ENCODE measurements at places on chromosomes 16 and 17.

DNA sequence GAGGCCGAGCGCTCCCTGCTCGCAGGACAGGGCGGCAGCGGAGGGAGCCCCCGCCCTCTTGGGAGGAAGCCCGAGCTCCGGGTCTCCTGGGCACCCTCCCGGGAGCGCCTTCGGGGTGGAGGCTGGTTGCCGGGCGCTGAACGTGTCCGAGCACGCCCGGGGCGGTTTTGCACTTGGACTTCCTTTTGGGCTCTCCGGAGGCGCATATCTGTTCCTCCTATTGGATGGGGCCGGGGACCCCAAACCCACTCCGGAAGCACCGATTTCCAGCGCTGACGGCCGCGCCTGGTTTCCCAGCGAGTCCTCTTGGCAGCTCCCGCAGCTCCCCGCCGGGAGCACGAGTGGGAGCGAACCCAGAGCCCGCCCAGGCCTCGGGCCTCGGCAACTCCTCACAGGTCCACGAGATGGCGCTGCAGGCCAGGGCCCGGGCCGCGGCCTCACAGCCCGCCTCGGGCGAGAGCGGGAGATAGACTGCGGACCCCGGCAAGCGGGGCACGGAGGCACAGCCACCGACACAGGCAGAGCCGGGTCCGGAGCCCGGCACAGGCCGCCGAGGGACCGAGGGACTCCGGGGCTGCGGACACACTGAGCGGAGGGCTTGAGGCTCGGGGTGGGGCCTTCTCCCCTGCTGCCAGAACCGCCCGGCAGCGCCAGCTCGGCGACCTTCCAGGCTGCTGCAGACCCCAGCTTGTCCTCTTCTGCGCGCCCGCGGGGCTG, 12.7 kb downstream of the TBX2 start:
- DNase-seq = peak; percentile 85

- DNase-seq = no peak
Observed at GRCh38 chr16:85656351-85657266, 32.1 kb downstream of the GINS2 start.

- no peak for DNase-seq
Observed at GRCh38 chr16:3542601-3543373, 34.4 kb downstream of the NLRC3 start.

- DNase-seq = peak; percentile 12
Observed at GRCh38 chr16:83356266-83356665, 451.5 kb upstream of the HSBP1 start.

- DNase-seq = no peak
Observed at GRCh38 chr16:79132701-79133100, 467.8 kb downstream of the MAF start.

GRCh38 chr17:59375857-59376256, 44.4 kb downstream of the YPEL2 start:
- no peak for DNase-seq

GRCh38 chr16:89123001-89123830, 29.6 kb downstream of the ACSF3 start:
- no peak for DNase-seq

DNA sequence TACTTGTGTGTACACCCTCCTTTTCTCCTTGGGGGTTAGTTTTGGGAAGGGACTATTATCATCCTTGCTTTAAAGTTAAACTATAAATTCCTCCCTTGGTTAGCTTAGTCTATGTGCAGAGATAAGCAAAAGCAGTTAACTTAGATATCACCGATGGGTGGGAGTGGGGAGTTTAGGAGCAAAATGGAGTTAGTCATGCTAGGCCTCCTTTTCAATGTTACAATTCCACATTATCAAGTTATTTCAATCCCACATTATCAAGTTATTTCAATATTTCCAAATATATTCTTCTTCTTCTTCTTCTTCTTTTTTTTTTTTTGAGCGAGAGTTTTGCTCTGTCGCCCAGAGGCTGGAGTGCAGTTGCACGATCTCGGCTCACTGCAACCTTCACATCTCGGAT, 1.7 kb upstream of the BCAS3 start:
- DNase-seq = no peak

DNA sequence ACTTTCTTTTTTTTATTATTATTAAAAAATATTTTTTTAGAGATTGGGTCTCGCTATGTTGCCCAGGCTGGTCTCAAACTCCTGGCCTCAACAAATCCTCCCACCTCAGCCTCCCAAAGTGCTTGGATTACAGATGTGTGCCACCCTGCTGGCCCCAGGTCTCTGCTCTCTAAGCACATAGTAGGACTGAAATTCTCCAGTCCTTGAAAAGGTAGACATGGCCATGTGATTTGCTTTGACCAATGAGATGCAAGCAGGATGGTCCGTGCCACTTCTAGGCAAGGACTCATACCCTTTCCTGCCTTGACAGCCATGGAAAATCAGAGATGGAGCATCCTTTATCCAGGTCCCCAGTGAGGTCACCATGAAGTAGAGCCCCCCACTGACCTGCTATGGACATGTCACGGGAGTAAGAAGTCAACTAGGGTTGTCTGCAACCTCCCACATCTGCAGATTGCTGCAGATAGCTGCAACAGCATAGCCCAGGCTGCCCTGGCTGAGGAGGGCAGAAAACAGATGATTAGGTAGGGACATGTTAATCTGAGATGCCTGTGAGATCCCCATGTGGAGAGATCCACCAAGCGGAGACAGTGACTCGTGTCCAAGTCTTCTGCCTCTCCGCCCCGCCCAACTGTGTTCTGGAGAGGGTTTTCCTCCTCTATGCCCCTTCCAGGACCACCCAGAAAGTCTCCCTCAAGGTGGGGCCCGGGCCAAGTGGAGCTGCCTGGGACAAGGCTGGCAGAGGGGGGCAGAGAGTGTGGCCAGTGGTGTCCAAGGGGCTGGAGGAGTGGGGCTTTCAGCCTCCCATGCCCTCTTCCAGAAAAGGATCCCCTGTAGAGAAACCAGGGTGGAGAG, 11.0 kb downstream of the GSG1L start:
- DNase-seq = no peak

GRCh38 chr16:8814095-8814806, 16.6 kb downstream of the PMM2 start:
- no peak for DNase-seq

- DNase-seq = no peak
Observed at GRCh38 chr17:49747632-49748031, 16.3 kb downstream of the FAM117A start.

GRCh38 chr17:3947318-3947810, 16.9 kb downstream of the ATP2A3 start:
- DNase-seq = no peak

DNA sequence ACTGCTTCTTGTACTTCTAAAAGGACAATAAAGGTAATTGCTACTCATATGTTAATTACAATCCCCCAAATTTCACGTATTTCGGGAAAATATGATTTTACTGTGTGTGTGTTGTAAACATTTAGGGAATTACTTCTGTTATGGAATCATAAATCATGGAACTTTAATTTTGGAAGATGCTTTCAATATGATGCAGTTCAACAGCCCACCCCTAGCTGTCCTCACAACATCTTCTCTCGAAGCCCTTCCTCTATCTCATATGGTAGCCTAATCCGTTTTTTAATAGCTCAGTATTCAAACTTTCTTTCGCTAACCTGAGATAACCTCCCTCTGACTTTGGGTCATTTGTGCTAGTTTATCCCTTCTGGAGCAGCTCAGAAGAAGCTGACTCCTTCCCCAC, 78.4 kb downstream of the ANKFN1 start:
- DNase-seq = no peak

- no peak for DNase-seq
Observed at GRCh38 chr17:45648642-45649041, 135.5 kb upstream of the CRHR1 start.

DNA sequence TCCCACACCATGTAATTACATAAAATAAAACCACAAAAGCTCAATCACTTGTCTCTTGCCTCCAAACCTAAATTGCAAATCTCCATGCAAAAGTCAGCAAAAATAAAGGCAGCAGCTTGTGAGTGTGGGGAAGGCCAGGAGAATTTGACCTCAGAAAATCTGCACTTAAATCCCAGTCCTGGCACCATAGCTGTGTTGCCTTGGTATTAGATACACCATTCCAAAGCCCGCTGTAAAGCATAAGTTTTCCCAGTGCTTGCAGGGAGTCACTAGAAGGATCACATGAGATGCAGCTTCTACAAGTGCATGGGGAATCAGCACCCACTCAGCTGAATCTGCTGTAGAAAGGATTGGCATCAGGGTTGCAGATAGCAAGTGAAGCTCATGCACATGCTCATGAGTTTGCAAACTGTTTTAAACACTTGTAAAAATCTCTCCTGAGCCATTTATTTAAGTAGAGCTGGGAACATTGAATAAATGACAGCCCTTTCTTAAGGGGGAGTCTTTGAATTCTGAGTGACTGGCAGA, 495.0 kb upstream of the HSBP1 start:
- DNase-seq = no peak

GRCh38 chr16:64381979-64382378, 739.9 kb downstream of the CDH11 start:
- no peak for DNase-seq

- DNase-seq = no peak
Observed at GRCh38 chr16:78925083-78925767, 675.3 kb downstream of the MAF start.

DNA sequence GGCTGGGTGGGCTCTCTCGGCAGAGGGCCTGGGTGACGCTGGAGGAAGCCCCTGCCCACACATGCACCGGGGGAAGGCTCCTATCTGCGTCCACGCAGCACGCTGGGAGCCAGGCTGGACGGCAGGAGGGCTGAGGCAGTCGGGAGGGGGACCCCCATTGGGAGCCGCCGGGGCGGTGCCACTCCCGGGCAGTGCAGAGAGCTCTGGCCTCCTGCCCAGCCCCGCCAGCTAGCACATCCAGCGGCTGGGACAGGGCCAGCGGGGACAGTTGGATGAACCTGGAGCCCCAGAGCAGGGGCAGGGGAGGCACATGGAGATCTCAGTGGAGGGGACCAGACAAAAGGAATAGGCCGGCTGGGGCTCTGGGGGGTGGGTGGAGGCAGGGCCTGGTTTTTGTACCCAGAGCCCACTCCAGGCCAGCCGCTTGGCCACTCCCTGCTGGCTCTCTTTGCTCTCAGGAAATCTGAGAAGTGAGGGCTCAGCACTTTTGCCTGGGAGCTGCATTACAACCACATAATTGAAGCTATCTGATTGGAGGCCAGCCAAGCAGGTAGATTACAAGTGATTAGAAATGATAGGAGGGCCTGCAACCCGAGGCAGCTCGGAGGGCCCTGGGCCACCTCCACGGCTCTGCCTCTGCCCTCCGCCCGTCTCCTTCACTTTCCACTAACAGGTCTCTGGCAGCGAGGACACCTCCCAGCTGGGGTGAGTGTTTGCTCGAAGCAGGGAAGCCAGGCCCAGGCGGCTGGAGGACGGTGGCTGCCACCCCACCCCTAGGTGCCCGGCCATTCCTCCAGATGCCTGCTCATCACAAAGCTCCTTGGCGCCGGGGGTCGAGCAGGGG, 40.1 kb downstream of the ENGASE start:
- no peak for DNase-seq

DNA sequence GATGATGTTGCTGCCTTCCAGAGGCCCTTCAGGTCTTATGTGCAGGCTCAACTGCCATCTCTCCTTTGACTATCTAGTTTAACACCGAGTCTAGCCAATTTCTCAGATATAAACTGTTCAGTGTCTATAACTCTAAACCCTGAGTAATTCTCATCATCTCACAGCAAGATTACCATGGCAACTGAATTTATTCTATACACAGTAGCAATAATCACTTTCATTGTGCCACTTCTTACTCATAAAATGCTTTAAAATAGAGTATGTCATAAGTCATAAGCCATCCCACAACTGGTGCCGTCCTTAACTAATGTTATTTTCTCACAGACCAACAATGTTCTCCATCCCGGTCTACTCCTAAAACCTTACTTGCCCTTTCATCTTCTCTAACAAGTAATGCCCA, 45.0 kb downstream of the SYNRG start:
- DNase-seq = no peak

Data from memory B cell (primary cell).